H54 (cell line): ENCODE measurements at places on chromosomes 7 and 10.

DNA sequence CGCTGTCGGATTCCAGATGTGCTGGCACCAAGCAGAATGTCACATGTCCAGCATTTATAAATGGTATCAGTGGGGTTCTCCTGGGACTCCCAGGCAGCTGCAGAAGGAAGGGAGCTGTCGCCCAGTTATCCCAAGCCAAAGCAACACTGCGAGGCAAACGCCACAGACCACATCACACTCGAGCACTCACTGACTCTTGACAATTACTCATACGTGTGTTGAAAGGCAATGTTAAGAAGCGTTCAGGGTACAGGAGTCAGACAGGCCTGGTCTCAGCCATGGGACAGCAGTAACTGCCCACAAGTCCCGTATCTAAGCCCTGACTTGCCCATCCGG, 113.4 kb downstream of the DIP2C start:
- no peak for DNase-seq

GRCh38 chr10:113872139-113873030, 17.9 kb downstream of the NHLRC2 start:
- DNase-seq: no peak

- DNase-seq: no peak
Observed at GRCh38 chr7:20475756-20476155, 139.7 kb upstream of the ABCB5 start.

- no peak for DNase-seq
Observed at GRCh38 chr7:27890205-27890849, 150.4 kb downstream of the TAX1BP1 start.

- no peak for DNase-seq
Observed at GRCh38 chr7:102450242-102450641, 14.4 kb downstream of the ALKBH4 start.

DNA sequence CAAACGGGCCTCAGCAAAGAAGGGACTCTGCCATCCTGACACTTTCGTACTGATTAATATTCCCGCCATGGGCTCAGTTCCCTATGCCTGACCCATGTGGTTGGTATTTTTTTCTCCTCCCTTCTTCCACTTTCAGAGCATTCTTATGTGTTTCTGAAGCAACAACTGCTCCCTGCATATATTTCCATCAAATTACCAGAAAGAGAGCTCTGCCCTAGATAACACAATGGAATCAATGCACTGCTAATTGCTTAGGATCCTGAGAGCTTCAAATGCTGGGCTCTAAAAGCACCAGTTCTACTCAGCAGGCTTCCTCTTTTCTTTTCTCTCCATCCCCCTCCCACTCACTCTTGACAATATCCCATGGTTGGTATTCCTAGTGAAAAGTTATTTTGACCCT, 5.3 kb downstream of the TECTB start:
- DNase-seq: no peak

GRCh38 chr10:36789974-36790373, 335.4 kb upstream of the ANKRD30A start:
- DNase-seq: no peak
